CD4-positive, alpha-beta T cell treated with Interferon alpha-2 for 1 hour (primary cell): ENCODE measurements at places on chromosomes 3 and 15.

- DNase-seq: peak; percentile 51
These were observed 51.1 kb upstream of the ARRDC4 start for GRCh38 chr15:97909291-97909891.

DNA sequence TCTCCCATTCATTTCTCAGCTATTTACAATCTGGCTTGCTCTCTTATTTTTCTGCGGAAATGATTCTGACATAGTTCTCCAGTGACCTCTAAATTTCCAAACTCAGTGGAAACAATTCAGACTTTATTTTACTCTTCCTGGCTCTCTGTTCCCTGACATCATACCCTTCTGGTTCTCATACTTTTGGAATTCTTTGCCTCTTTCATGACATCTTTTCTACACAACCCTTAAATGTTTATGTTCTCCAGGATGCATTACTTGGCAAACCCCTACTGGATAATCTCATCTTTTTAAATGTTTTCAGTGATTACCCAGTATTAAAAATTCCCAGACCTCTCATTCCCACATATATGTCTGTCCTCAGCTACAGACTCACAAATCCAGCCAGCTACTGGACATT lies 23.9 kb upstream of the PLSCR4 start:
- DNase-seq: no peak

GRCh38 chr3:104040896-104041295 lies 1325.8 kb upstream of the ALCAM start:
- DNase-seq: no peak

GRCh38 chr3:183634707-183635106 lies 716 bp upstream of the KLHL24 start:
- no peak for DNase-seq

DNA sequence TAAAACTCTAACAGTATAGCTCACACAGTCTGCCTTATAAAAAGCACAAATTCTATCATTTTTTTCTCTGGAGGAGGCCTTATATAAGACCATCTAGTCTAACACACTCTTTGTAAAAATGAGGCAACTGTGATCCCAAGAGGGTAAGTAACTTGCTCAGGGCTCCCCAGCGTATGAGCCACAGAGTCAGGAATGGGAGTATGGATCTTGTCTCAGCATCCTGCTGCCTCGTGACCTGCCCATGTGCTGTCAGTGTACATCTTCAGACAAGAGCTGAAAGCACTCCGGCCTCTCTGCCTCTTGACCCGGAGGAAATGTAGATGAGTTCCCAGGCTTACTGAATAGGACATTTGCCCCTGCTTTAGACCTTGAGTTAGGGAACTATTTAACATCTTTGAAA lies 28.4 kb upstream of the MEF2A start:
- no peak for DNase-seq

DNA sequence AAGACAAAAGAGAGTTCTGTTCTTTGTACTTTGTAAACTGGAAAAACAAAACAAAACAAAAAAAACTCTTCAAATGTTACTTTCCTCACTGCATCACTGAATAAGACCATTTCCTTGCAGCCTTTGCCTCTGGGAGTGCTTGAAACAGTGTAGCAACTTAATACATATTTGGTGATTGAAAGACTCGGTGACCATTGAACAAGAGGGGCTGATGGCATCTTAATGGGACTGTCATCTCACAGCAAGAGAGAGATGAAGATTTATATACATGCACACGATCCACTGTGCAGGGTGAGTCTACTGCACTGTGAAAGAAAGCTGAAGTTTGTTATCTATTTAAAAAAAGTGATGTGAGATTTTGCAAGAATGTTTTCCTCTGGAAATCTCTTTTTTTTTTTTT lies 111.9 kb upstream of the KLHL25 start:
- no peak for DNase-seq

DNA sequence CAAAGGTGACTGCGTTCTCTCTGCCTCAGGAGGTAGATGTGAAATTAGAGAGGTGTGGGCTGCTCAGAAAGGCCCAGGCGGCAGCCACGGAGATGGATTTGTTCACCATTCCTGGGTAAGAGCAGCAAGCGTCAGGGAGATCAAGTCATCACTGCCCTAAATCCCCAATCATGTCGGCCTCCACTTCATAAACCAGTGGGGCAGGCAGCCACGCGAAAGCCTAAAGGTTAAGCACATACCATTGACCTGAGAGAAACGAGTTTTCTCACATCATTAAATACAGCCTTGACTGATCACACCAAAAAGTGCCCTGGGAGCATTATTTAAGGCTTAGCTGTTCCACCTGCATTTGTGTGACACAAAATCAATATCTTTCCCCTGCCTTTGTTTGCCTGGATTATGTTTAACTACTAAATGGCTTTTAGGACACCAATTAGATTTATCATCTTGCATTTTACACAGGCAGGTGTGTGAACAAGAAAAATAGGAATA lies 50.7 kb upstream of the FOXB1 start:
- no peak for DNase-seq

GRCh38 chr3:42183991-42184632 lies 81.9 kb downstream of the CCK start:
- DNase-seq: no peak

DNA sequence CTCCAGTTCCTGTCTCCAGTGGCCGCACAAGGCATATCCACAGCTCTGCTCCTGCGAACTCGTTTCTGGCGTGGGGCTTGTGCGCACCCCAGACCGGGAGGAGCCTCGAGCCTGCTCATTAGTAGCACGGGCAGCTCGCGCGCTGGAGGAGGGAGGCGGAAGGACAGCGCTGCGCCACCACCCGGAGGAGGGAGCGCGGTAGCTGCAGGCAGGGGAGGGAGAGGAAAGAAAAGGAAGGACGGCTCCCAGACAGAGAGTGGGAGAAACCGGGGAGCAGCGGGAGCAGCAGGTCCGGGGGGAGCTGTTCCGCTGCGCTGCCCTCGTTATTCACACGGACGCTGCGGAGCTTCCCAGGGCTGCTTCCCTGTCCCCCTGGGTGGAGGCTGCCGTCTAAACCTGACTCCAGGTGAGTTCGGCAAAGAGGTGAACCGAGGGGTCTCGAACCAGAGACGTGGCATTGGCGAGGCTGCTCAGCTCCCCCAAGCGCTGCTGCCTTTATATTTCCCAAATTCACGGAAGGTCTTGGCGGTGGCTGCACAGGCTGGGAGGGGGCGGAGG lies 121.3 kb upstream of the ZNF717 start:
- no peak for DNase-seq

DNA sequence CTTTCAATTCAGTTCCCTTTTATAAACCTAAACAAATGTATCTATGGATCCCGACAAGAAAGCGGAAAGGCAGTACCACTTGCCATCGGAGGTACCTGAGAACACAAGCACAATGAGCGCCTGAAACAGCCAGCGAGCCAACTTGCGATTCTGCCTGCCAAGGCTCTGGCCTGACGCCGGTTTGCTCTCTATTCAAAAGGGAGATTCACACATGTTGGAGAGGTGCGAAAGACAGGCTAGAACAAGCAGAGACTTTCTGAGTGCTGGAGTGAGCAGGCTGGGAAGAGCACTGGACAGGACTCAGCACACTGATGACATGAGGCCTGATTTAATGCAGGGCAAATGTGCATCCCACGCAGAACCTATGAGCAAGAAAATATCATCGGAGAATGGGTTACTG lies 17.7 kb upstream of the PRR23E start:
- DNase-seq: no peak

GRCh38 chr3:190495796-190496195 lies 18.1 kb upstream of the IL1RAP start:
- no peak for DNase-seq

- peak; percentile 3 for DNase-seq
These were observed 730 bp downstream of the HIGD1A start for GRCh38 chr3:42803414-42804105.

DNA sequence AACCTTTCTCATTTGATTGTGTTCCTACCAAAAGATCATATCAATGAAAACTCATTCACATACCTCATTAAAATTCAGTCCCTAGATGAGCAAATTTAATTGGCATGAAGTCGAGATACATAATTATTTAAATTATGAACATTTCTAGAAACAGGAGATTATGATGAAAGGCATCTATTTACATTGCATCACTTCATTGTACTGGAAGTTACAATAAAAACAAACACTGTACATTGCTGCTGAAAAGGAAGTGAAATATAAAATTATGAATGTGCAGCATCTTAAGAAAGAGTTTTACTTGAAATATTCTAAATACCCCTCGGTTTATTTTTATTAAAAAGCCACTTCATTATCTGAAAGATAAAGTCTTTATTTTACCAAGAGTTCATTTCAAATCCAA lies 163.4 kb upstream of the ZNF385D start:
- no peak for DNase-seq

GRCh38 chr15:85462029-85462428 lies 81.6 kb downstream of the AKAP13 start:
- DNase-seq: no peak

- DNase-seq: peak; percentile 29
These were observed 64.0 kb upstream of the CPOX start for GRCh38 chr3:98657457-98657856.

- DNase-seq: no peak
These were observed 267.2 kb downstream of the MFSD1 start for GRCh38 chr3:159069091-159069490.

GRCh38 chr3:51642462-51642861 lies 28.6 kb upstream of the TEX264 start:
- DNase-seq: no peak

DNA sequence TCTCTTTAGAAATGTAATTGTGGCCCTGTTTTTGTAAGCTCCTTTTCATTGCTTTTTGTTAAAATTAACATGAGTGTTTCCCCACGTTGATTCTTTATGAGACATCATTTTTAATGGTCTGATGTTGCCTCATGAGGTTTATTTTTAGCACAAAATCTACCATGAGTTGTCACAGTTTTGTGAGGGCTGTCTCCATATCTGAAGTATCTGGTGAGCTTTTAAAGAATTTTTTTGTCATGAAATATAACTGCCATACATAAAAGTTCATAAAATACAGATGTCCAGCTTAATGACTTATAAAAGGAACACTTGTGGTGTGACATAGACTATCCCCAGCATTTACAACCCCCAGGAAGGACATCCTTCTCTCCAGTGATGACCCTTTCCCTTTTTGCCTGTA lies 34.3 kb upstream of the CEMIP start:
- no peak for DNase-seq

GRCh38 chr3:72120806-72121778 lies 336.1 kb upstream of the PROK2 start:
- no peak for DNase-seq

- no peak for DNase-seq
These were observed 587 bp downstream of the NPHP3 start for GRCh38 chr3:132721479-132722164.

GRCh38 chr15:35427091-35427490 lies 118.9 kb downstream of the DPH6 start:
- DNase-seq: no peak

GRCh38 chr3:23726811-23727548 lies 78.8 kb upstream of the UBE2E1 start:
- no peak for DNase-seq

GRCh38 chr15:99995543-99995942 lies 262.3 kb upstream of the LYSMD4 start:
- DNase-seq: no peak

DNA sequence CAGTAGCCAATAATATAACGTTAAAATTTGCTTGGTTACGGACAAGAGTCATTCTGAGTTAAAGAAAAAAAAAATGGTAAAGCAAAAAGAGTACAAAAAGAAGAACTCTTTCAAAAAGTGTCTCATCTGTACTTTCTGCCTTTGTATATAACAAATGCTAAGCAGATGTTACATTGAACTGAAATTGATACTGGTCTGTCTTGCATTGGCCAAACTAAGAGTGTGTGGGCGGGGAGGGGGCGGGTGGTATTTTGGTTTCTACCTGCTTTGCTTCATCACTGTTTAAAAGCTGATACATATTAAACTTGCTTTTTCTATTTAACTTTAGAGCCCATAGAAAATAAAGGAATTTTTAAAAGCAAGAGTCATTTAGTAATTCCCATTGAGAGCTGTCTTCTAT lies 215.0 kb upstream of the THBS1 start:
- DNase-seq: no peak

DNA sequence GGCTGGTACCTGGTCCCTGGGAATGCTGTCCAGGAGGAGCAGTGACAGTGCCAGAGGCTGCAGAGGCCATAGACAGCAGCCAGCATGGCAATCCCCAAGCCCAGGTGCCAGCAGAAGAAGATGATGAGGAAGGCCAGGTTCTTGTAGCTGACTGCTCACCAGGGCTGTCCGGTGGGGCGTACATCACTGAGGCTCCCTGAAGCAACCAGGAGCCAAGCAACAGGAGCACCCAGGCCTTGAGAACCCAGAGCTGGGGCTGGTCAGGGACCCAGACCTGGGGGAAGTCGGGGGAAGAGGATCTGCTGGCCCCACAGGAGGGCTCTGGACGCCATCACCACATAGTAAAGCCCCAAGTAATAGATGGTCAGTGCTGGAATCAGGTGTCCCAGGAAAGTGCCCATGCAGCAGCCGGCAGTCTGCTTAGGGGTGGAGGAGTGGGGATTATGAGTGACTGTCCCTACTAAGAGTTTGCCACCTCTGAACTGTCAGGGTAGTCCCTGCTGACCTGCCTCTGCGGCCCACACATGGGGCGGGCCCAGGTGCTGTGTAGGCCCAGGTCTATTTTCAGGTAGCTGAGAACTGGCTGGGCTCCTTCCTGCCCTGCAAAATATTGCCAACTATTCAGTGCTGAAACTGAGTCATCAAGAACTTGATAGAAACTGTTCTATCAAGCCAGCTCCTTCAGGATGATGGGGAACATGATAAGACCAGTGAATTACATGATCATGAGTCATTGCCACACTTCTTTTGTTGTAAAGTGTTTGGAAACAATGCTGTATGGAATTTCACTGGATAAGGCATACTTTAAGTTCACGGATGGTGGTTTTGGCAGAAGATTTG lies 68.7 kb downstream of the CHRD start:
- no peak for DNase-seq

- DNase-seq: no peak
These were observed 1.2 kb upstream of the BAHD1 start for GRCh38 chr15:40439461-40439959.

DNA sequence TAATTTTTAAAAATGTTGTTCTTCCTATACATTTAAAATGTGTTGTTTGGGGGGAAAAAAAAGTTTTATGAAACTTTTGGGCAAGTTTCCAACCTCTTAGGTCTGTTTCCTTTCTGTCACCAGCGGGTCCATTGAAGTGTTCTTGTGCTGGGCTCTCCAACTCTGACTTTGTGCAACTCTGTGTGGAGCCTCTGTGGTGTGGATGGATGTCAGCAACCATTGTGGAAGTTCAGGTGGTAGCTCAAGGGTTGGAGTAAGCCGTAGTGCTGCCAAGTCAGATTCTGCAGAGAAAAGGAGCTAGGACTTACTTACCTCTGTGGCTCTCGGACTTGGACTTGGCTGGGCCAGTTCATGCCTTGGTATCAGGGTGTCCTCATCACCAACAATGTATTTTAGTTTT lies 22.4 kb downstream of the ARID3B start:
- no peak for DNase-seq

GRCh38 chr3:104349836-104350235 lies 1016.9 kb upstream of the ALCAM start:
- no peak for DNase-seq
